ENCODE measurements at places on chromosomes 6 and 20.

- DNase-seq = no peak
Measured at GRCh38 chr20:31842471-31843157, 2.8 kb downstream of the FOXS1 start.

DNA sequence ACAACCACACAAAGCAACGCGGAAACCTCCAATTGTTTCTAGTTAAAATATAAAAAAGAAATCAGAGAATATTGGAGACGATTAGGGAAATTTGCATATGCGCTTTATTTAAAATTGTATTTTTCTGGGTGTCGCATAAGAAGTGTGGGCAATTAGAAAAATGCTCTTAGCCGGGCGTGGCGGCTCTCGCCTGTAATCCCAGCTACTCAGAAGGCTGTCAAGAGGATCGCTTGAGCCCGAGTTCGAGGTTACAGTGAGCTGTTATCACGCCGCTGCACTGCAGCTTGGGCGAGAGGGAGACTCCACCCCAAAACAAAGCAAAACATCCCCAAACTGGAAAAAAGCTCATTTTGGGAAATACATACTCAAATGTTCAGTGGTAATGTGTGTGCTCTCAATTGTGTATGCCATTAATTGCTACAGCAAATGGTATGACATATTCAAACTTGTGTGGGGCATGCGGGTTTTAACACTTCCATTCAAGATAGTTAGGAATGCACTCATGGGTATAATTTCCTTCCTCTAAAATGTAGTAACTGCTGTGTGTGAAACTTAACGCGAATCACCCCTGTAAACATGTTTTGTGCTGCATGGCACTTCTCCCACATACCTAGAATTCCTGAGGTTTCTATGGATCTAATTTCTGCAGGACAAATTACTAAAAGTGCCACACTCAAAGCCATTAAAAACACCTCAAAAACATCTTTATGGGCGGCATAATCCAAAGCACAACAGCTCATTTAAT lies 54.7 kb upstream of the HFE start:
- DNase-seq = no peak

DNA sequence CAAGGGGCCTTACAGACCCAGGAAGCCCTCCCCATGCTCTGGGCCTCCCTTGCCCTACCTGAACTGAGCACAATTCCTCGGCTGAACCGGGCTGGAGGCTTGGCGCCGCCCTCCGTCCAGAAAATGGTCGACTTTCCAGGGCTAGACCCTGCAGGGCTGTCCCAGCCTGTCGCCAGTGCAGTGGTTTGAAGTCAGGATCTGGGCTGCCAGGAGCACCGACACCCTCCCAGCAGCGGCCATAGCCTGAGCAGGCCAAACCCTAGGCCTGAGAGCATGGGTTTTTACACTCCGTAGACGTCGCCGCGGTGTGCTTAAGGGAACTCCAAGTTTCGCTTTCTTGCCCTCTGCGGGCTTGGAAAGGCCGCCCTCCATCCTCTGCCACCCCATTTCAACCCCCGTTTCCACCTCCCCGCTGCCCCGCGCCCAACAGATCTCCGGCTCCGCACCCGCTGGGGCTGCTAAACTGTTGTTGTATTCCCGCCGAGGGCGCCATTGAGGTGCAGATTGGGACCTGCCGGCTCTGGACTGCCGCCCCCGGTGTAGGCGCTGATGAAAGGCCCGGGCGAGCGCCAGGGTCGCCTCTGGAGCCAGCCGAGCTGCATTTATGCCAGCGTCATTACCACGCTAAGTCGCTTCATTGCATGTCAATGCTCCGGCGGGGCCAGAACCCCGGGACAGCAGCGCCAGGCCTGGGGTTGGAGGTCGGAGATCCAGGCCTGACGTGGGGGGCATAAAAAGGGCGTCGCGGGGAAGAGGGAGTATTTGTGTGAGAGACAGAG lies 2.2 kb upstream of the TFAP2A start:
- no peak for DNase-seq

GRCh38 chr20:21430020-21430419 lies 32.7 kb upstream of the NKX2-4 start:
- no peak for DNase-seq

GRCh38 chr6:53699462-53699861 lies 33.9 kb upstream of the KLHL31 start:
- no peak for DNase-seq

DNA sequence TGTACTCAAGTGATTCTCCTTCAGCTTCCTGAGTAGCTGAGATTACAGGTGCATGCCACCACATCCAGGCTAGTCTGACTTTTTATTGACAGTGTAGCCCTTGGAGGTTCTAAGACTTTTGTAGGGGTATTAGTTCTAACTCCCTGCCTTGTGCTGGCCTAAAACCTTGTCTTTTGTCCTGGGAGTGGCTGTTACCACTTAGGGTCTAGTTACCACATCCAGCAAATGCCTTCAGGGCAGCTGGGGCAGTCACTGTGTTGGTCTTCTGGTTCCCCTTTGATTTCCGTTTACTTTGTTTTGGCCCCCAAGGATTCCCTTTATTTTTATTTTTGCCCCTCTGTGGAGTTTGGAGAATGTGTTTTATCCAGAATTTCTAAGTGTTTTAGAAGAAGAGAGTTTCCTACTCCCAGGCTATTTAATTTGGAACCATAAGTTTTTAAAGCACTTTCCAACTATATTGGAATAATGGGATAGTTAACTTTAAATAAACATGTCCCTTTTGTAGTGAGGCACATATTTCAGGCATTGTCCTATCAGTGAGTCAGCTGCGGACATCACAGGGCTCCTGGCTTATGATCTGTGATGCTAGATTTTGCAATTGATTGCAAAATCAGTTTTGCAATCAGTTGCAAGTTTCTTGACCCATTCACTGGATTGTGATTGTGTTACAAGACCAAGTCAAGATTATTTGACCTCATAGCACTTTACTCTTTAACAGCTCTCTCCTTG lies 25.0 kb downstream of the IL22RA2 start:
- no peak for DNase-seq

GRCh38 chr6:104639668-104640067 lies 220.1 kb downstream of the HACE1 start:
- no peak for DNase-seq

GRCh38 chr20:44683263-44684046 lies 31.7 kb upstream of the CCN5 start:
- no peak for DNase-seq

GRCh38 chr6:170152989-170153388 lies 137.9 kb downstream of the DLL1 start:
- DNase-seq = no peak

DNA sequence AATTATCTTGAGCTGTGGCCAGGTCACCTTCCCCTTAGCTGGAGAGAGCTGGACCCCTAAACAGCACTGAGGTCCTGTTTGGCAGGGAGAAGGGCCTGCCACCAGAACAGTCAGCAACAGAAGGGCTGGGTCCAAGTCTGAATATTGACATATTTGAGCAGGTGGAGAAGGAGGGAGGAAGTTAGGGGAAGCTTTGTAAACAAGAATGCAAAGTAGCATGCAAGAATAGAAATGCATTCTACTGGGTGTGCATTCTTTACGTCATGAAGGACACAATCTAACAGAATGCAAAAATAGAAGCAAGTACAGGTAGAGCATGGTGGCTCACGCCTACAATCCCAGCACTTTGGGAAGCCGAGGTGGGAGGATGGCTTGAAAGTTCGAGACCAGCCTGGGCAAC lies 100.5 kb downstream of the QRSL1 start:
- no peak for DNase-seq

DNA sequence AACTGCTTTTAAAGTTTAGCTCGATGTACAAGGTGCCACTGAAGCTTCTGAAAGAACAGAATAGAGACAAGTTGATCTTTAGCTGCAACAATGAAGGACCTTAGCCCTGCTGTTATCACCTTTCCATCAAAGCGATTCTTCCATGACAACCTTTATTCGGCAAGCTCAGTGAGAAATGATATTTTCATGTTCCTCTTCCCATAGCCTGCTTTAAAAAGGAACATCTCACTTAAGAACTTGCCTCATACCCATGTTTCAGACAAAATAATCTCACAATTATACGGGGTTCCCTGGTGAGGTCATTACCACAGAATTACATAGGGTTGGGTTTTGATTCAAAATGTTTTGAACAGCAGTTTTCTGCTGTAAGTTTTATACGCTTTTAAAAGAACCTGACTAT lies 264.2 kb downstream of the THBS2 start:
- no peak for DNase-seq

- DNase-seq = no peak
Measured at GRCh38 chr6:89034586-89035251, 45.8 kb upstream of the PNRC1 start.

GRCh38 chr6:73610444-73611275 lies 43.1 kb downstream of the SLC17A5 start:
- no peak for DNase-seq
